ENCODE measurements at places on chromosomes 7 and 10. TPM values are rescaled to one million over a fixed set of nuclear protein-coding genes. Genes with fewer than 3 reads are reported as not detected.

DNA sequence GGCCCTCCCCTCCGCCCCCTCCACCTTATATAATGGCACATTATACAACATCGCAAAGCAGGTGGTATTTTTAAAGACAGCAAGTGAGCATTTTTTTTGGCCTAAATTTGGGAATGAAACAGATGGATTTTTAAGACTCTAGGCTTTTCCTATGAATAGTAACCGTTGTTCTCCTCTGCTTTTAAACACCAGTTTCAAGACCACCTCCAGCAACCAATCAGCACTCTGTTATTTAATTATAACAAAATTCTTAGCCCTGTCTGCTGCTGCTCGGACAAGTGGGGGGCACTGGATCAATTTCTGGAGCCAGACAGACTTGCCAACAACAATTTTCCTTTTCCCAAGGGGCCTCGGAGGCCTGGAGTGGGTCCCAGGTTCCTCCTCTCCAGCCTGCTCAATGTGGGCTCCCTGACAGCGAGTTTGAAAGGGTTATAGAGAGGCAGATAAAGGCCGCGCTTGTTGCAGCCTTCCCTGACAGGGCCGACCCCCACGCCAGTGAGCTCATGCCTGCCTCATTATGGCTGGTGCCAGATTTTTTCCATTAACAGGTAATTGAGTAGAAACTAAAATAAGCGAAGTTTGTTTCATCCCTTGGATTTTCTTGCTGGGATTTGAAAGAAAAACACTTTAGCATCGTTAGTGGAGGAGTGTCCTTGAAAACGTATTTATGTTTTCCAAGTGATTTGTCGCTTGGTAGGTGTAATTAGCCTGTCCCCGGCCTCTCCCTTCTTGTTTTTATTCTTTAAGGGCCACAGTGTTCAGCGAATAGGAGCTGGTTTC, 227.3 kb downstream of the TCF7L2 start:
- DNase-seq, result no peak

GRCh38 chr10:110016039-110016438, 8.3 kb downstream of the ADD3 start:
- DNase-seq, result peak; percentile 39

DNA sequence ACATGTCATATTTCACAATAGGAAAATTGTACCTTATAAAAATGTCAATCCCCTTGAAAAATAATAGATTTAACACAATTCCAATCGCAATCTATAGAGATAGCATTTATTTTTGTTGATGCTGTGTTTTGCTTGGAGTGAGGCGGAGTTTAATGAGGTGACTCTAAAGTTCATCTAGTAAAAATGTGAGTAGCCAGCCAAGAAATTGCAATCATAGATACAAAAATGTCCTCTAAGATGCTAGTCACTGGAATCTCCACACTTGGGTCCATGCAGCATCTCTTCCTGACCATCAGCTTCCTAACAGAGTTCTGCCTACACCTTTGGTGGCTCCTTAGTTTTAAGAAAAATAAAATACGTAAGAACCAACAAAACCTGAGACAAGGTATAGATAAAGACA, 44.9 kb downstream of the GLI3 start:
- no peak for DNase-seq

GRCh38 chr7:30323006-30323355, 38.6 kb downstream of the ZNRF2 start:
- no peak for DNase-seq

GRCh38 chr10:52574697-52575096, 197.9 kb downstream of the MBL2 start:
- no peak for DNase-seq

DNA sequence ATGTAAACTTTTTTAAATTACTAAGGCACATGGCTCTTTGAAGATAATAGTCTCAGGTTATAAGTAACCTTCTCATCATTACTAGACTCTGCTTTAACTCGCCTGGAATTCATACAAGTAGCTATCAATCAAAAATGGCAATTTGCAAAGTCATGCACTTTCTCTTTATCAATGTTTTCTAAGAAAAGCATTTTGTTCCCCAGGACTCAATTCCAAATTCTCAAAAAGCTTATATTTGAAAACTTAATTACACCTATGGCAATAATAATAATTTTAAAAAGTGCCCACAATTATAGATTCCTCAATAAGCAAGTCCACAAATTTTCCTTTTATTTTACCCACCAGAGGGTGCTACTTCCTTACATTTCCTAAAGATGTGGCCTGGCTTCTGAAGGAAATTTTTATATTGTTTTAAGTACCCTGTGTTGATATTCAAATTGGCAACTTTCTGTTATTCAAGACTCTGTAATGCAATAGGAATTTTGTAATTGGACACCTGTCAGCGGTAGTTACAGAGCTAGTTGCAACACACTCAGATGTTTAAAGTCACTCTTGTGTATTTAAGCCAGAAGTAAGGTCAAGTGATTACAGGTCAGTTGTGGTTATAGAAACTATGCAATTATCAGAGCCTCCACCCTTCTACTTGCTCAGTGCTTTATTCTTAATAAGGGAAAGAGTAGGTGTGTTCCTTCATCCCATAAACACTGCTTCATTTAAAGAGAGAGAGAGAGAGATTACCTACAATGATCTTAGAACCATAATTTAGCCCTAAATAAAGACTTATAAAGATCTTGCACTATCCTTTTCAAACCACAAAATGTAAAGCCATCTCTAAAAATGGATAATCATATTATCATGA, 47.1 kb upstream of the HYAL4 start:
- peak; percentile 23 for DNase-seq

DNA sequence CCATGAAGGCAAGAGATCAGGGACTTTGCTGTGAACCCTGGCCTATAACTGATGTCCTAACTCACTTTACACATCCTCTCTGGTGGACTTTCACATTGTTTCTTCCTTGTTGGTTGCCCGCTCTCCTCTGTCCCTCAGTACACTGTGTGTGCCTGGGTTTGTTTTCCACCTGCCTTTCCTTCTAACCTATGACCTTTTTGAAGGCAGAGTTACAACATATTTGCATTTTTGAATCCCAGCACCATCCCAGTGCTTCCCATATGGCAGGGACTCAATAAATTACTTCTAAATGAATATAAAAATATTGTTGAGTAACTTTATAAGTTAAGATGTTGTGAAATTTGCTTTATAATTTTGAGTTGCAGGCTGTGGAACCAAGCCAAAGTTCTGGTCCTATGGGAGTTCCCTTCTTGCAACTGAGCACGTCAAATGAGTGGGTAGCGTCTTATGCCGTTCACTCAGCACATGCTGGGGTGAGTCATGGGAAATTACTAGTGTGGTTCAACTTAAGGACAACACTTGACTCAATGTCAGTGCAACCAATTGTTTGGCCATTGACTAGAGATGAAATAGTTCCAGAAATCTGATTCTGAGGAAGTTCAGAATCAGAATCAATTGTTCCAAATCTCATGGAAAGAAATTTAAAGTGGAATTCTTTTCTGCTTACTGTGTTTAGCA, 250.9 kb downstream of the TWIST1 start:
- no peak for DNase-seq

DNA sequence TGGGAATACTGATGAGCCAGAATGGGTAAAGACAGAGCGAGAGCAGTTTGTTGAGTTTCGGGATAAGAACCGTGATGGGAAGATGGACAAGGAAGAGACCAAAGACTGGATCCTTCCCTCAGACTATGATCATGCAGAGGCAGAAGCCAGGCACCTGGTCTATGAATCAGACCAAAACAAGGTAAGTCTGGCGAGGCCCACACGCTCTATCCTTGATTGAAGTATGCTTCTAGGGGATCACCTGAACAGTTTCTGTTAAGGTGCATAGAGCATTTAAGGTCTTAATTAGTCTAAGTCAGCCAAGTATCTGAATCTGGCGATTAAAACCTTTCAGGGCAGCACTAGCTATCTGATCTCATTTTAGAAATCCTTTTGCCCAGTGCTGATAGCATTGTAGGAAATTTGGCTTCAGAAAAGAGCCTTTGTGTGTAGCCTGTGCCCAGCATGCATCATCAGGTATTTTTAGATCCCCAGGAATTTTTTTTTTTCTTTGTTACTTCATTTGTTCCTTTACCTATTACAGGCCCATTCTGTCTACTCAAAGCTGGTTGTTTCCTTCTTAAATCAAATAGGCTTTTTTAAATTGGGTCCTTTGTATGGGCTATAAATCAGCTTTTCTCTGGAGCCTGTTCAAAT, 8.0 kb downstream of the OPN1SW start:
- no peak for DNase-seq

GRCh38 chr7:30852744-30853288, 58.8 kb upstream of the AQP1 start:
- no peak for DNase-seq

DNA sequence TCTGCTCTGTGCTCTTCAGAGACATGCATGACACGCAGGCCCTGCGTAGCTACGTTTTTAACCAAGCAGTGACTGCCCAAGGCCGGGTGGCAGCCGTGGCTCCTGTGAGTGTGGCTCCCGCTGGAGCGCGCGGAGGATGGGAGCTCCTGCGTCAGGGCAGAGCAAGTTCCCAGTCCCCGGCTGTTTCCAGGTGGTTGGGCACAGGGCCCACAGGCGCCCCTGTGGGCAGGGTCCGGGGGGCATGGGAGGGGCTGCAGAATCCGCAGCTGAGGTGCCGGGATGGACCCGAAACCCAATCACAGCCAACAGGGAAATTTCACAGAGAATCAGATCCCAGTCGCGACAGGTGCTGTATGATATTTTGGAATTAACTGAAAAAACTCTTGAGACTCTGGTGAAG, 9.8 kb downstream of the NKX6-2 start:
- no peak for DNase-seq

DNA sequence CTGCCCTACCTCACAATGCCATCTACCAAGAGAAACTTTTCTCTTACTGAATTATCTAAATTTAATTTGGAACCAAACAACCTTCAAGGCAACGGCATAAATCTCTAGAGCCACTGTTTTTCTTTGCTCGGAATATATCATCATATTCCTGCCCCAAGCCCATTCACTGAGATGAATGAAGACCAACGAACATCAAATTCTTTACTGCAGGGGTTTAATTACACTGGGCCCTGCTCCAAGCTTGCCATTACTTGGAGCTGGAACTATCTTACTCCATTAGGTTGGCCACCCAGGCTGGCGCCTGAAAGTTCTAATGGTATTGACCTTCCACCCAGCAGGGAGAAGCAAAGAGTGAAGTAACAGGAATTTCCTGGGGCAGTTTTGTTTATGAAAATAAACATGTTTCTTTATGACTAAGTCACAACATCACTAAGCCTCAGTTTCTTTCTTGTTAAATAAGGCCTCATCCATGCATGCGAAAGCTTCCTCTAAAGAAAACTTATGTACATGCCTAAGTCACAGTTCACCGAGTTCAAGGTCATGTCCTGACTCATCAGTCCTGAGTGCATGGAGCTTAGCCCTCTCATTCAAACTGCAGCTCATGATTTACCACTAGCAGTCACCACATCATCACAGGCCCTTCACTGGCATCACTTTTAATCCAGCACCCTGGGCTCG, 42.1 kb upstream of the ANAPC16 start:
- DNase-seq, result no peak

DNA sequence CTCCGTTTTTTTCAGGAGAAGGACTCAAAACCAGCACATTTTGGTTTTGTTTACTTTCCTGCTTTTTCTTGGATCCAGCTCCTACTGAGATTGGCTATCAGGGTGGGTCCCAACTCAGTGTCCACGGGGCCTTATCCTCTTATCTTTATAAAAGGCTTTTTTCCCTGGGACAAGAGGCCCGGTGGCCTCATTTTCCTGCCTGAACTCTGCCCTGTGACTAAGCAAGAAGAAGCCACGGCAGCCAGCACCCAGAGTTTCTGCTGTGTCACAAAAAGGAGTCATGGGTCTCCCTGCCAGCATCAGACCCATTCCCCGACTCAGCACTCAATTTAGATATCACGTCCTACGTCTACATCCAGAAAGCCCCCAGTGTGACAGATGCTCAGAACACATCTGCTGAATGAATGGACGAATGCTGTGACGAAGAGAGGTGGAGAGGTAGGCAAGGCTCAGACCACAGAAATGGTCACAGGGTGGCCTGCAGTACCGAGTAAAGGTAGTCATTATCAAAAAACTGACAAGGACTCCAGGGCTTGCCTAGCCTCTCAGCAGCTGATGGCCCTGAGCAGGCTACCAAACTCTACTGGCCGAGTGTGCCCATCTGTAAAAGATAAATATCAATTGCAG, 16.7 kb downstream of the DLG5 start:
- DNase-seq, result no peak

GRCh38 chr7:112255388-112255720, 48.9 kb downstream of the ZNF277 start:
- DNase-seq, result no peak

DNA sequence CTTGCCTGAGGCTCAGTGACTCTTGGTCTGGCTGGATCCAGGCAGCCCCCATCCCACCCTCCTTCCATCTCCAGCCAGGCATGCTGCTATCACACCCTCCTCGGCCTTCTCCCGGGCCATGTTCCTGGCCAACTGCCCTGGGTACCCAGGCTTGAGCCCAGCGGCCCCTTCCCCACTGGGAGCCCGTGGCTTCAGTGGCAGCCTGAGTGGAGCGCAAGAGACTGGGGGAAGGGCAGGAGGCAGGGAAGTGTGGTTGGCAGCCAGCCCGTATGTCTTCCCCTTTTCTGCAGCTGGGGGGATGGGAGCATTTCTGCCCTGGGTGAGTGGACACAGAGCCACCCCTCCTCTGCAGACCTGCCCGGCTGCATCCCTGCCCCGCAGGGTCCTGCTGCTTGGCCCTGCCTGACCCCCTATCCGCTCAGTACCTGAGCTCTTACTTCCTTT, 148.5 kb downstream of the ARHGAP22 start:
- peak; percentile 4 for DNase-seq

- peak; percentile 10 for DNase-seq
These were observed 99.5 kb downstream of the HIP1 start for GRCh38 chr7:75639071-75639885.

DNA sequence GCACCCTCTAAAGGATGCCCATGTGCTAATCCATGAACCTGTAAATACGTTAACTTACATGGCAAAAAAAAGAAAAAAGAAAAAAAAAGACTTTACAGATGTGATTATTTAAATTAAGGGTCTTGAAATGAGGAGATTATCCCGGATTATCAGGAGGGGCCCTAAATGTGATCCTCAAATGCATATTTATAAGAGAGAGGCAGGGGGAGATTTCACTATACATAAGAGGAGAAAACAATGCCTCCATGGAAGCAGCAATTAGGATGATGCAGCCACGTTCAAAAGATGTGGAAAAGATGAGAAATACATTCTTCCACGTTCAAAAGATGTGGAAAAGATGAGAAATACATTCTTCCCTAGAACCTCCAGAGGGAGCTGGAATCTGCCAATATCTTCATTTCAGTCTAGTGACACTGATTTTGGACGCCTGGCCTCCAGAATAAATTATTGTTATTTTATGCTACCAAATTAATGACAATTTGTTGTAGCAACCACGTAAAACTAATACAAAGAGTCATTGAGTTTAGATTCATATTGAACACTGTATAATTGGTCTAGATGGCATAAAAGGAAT, 328.4 kb upstream of the GNAI1 start:
- no peak for DNase-seq

DNA sequence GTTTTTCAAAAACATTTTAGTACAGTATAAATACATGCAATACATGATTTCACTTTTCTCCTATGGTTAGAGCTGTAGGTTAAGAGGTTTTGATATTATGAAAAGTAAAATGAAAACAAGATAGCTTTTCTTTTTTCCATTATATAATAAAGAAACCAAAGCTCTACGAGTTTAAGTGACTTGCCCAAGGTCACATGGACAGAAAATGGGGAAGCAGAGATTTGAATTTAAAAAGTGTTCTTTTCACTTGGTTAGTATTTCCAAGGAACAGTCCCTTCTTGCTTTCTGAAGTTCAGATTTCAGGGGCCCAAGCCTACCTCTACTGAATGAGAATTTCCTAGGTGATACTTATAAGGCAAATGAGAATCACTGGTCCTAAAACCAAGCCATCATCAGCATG, 13.2 kb upstream of the MAP3K8 start:
- no peak for DNase-seq

Gene METTL27
- total RNA-seq, result not detected

Gene LIPN
- total RNA-seq, result not detected

Gene LIPJ
- total RNA-seq, result not detected
